ENCODE measurements at places on chromosomes 11 and 22.
A peak's percentile ranks its signal among the peaks of the same experiment; 100 is the strongest.

DNA sequence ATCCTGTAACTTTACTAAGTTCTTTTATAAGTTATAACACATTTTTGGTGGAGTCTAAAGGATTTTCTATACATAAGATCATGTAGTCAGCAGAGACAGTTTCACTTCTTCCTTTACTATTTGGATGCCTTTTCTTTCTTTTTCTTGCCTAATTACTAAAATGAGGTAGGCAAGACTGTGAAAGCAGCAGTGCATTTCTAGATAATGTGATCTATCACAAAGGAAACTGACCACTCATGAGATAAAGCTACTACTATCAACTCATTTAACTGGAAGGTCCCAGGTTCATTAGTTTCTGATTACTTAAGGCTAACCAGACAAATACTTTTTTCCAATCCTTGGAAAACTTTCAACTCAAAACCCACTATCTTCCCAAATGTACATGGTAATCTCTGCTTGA, 196.2 kb upstream of the E2F8 start:
- no peak for DNase-seq

- DNase-seq, result no peak
These were observed 44.2 kb downstream of the CABIN1 start for GRCh38 chr22:24055283-24055682.

DNA sequence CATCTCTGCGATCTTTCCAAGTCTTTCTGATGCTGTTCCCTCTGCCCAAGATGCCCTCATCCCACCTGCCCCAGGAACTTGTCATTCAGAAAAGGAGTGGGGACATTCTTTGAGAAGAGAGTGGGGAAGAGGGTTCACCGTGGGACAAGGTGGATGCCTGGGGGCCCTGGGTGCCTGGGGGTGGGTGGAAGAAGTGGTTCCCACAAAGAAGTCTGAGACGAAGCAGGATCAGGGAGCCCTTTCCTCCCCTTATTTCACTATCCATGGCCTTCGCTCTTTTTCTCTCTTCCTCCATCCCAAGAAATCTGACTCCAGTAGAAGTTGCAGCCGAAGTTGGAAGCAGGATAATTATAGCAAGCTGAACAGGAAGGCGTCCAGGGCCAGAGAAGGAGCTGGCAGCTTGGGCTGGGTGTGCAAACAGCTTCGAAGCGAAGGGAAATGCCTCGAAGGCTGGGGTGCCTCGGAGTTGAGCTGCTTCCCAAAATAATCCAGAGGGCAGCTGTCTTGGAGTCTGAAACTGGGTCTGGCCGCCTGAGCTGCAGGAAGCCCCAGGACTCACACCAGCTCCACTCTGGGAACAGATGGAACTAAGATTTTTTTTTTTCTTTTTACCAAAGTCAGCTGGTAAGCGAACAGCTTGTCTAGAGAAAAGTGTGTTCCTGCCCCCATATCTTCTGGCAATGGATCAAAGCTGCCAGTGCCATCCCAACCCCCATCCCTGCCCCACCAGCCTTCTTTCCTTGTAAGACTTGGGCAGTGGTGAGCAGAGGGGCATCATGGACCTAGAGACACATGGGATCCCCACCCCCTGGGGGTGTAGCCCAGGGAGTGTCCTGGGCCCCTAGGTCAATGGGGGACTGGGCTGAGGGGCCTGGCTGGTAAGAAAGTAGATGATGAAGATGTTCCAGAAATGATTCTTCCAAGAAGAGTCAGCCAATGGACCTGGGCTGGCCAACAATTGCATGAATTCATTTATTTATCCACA, 31.5 kb downstream of the PARVG start:
- DNase-seq, result no peak

DNA sequence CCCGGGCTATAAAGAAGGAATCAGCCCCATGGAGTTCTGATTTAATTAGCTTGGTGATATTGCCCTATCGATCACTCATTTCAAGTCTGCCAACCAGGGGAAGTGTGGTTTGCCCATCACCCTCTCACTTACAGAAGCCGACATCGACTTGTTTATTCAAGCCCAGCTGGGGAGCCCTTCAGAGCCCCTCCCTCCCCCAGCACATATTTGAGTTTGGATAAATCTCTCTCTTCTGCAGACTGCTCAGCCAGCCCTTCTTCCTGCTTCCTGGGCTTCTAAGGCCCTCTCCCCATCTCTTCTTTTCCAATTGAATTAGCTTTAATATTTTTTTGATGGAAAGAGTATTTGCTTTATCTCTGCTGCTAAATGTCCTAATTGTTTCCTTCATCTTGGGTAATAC, 299.0 kb downstream of the MIAT start:
- DNase-seq, result no peak

DNA sequence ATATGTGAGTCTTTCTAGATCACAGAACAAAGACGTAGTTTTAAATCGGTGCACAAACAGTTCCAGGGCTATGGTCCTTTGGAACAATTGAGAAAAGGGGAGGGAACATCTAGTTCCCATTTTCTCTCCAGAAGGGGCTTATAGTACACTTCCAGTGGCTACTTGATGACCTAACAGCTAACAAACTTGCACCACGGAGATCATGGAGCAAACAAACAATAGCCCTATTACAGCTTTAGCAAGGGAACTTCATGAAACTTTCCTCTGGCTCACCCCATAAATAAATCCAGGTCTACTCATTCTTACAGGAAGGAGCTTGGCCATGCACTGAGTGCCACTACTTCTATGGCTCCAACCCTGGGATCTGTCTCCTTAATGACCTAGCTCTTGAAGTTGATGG, 8.3 kb upstream of the FOLR2 start:
- DNase-seq, result no peak

DNA sequence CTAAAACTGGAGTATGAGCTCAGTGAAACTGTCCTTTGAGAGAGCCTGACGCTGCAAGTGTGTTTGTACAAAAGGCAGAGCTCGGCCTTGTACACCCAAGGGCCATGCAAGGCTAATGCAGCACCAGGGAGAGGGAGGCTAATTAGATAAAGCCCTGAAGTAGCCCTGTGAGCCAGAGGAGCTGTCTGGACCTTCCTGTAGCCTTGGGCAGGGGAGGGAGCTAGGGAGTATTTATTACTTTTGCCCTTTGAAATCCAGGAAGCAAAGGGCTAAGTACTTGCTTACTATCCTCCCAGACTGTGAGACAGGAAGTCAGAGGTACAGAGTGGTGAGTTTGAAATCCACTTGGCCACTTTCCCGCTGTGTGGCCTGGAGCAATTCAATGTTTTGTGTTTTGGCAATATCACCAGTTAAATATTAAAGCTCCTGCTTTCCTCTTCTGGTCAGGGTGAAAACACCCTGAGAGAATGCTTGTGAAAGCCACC, 10.2 kb upstream of the LDHA start:
- DNase-seq, result peak; percentile 59

DNA sequence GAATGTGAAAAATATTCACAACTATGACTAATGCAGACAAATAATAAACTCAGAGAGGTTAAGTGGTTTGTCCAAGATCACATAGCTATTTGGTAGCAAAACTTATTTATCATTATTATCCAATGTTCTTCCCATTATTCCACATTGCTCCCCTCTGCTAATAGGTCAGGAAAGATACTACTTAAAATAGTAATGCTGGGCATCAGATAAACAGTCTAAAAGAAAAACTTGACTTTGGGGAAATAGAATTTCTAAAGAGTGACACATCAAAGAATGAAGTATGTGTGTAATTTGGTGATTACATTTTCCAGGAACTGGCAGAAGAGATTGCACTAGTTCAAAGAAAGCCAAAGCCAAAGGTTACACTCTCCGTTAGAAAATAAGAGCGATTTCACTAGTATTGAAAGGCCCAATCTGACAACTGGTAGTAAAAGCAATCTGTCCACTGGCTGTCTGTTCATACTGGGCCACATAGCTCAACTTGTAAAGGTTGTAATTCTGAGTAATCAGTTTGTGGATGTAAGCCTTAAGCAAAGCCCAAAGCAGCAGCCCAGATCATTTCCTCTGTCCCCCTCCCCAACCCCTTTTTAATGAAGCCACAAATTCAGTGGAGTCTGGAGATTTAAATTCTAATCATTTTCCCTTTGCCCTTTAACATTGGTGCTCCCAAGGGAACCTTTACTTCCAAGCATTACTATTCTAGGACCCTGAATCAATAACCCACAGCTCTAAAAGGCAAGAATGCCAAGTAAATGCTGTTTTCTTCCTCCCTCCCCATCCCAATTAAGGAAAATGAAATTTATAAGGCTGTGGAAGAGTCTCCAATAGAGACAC, 283.5 kb downstream of the TTC28 start:
- peak; percentile 55 for DNase-seq

- DNase-seq, result no peak
These were observed 28.0 kb downstream of the QSER1 start for GRCh38 chr11:32920570-32920969.

DNA sequence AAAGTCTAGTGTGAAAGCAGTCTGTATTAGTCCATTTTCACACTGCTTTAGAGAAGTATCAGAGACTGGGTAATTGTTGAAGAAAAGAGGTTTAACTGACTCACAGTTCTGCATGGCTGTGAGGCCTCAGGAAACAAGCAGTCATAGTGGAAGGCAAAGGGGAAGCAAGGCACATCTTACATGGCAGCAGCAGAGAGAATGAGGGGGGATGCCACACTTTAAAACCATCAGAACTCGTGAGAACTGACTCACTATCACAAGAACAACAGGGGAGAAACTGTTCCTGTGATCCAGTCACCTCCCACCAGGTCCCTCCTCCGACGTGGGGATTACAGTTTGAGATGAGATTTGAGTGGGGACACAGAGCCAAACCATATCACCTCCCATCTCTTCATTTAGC, 13.8 kb upstream of the TUBA8 start:
- no peak for DNase-seq

DNA sequence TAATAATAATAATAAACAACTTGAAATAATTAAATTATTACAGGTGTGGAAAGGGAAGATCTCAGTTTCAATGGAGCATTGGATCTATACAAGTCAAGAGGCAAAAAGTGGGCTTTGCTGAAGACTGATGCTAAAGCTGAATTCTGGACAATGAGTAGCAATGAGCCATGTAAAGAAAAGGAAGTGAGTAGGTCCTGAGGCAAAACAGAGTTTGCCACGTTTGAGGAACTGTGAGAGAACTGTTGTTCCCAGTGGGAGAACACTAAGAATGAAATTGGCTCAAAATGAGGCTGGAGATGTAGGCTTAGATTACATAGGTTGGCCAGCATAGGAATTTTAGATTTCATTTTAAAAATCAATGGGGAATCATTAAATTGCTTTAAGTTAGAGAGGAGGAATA, 33.9 kb upstream of the TEAD1 start:
- DNase-seq, result no peak

- DNase-seq, result peak; percentile 14
These were observed 66.2 kb downstream of the AMBRA1 start for GRCh38 chr11:46527591-46528130.

- no peak for DNase-seq
These were observed 35.1 kb upstream of the CUL5 start for GRCh38 chr11:107973641-107974040.

GRCh38 chr11:73227571-73228211, 9.6 kb downstream of the P2RY2 start:
- DNase-seq, result no peak

DNA sequence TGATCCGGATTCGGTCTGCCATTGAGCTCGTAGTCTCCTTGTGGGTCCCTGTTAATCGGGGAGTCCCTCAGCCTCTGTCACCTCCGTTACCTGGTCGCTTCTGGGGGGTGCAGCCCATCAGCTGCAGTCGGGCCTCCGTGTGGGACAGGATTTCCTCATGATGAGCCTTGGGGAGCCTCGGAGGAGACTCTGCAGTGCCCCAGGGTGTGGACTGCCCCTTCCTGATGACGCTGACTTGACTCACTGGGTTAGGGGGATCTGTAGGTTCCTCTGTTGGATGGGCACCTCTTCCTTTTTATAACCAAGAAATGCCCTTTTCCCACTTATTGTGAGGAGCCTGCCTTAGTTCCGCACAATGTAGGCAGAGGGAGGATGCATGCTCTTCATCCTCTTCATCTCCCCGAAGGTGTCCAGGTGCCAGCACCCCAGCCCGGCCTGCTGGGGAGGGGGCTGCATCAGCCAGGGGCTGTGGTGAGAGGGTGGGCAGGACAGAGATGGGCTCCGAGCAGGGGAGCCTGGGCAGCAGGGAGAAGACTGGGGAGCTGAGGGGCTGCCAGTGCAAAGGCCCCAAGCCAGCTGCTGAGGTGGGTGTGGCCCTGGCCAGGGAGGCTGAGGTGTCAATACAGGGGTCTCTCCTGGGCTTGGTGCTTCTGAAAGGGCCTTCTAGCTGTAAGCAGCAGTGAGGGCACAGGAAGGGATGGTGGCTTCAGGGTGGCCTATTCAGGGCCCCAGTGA, 13.5 kb upstream of the TTLL8 start:
- no peak for DNase-seq

GRCh38 chr22:46947516-46948257, 185.2 kb downstream of the TBC1D22A start:
- no peak for DNase-seq

DNA sequence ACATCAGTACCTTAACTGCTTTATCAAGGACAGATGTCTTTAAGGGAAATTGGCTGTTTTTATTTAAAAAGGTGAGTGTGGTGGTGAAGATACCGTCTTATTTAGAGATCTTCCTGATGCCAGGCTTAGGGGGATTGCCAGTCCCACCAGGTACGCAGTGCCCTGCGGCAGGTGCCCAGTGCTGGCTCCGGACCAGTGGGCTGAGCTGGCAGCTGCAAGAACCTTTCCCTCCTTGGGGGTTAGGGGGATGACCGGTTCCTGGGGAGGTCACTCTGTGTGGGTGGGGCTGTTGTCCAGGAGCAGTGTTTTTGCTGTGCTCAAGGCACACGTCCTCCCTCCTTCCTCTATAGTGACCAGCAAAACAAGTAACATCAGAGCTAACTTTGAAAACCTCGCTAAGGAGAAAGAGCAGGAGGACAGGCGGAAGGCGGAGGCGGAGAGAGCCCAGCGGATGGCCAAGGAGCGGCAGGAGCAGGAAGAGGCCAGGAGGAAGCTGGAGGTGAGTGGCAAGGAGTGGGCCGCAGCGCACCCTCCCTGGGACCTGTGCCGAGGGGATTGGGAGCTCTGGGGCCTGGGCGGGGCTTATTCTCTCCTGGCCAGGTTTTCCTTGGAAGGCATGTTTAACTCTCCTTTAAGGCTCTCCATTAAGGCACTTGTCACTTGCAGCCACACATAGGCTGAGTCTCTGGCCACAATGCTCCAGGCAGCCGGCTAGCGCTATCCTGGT, 30.5 kb downstream of the CTTN start:
- DNase-seq, result no peak

DNA sequence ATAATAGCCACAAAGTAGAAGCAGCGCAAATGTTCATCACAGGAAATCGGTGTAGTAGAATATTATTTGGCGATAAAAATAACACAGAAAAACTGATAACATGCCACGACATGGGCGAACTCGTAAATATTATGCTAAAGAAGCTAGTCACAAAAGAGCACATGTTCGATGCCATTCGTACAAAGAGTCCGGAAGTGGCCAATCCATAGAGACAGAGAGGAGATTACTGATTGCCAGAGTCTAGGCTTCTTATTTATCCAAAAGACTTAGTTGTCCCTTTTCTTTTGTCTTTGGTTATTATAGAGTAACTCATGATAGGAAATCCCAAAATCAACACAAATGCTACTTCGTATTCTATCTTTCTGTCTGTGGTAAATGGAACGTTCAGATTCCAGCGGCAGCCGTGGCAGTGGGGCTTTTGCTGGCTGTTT, 56.5 kb downstream of the MED15 start:
- DNase-seq, result no peak

- peak; percentile 30 for DNase-seq
These were observed 96.0 kb downstream of the COMMD9 start for GRCh38 chr11:36193290-36193619.

- DNase-seq, result no peak
These were observed 8.0 kb downstream of the TMEM86A start for GRCh38 chr11:18706330-18707243.
